NCI-H146 (cell line): ENCODE measurements at places on chromosomes 5 and 9.

DNA sequence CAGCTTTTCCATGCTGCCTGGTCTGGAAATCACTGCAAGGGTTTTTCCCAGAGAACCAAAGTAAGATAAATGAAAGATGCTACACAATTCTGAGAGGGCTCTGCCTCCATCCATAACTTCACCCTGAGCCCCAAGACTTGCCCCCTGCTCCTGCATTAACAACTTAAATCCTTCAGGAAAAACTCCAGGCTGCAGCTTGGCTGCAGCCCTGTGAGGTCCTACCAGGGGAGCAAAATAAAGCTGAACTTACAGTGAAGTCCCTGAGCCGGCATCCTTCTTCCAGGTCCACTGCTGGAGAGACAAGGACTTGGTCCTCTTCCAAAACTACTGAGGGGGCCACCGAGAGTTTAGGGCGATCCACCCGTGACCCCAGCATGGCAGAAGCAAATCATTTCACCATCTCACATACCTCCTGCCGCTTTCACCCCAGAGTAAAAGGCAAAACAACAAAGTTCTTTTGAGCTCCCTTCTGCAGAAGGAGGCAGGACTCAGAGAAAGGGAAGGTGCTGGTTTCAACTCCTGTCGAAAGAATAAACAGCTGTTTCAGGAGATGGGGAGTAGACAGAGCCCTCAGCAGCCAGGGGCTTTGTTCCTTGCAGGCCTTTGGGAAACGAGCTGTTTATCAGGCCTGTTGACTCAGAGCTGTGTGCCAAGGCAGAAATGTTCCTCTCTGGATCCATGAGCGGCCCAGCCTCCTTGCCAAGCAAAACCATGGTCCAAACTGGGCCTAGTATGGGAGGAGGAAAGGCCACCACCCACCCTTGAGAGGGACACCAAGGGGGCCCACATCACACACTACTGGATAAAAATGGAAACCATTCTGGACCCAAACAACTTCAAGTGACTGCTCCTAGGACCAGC is 20.6 kb downstream of the GGTA1 start:
- DNase-seq = no peak

DNA sequence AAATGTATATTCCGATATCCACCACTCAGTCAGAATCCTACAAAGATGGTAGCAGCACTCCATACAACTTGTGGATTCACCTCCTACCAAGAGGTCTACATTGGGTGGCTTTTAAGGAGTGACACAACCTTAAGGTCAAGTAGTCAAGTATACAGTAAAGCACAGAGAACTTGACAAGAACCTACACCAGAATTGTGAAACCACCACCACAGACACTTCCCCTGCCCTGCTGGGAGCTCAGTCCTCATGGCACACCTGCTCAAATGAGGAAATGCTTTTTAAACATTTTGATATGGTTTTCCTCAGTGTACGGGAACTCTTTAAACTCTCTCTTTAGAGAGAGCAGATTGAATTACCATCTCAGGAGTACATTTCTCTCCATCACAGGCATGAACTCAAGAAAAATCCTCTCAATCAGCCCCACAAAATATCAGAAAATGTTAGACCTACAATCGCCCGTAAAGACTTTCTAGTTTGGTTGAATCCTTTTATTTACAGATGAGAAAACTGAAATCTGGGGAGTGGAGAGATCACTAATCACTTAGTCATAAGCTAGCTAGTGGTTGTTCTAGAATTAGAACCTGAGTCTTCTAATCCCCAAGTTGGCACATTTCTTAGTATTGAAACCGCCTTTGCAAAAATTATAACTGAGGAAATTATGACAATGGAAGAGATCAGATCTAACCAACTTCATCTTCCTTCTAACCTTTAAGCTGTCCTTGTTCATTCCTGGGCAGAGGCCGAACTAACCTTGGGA is 38.5 kb upstream of the NR4A3 start:
- no peak for DNase-seq

- no peak for DNase-seq
Observed at GRCh38 chr5:139523635-139524445, 37.3 kb upstream of the UBE2D2 start.

DNA sequence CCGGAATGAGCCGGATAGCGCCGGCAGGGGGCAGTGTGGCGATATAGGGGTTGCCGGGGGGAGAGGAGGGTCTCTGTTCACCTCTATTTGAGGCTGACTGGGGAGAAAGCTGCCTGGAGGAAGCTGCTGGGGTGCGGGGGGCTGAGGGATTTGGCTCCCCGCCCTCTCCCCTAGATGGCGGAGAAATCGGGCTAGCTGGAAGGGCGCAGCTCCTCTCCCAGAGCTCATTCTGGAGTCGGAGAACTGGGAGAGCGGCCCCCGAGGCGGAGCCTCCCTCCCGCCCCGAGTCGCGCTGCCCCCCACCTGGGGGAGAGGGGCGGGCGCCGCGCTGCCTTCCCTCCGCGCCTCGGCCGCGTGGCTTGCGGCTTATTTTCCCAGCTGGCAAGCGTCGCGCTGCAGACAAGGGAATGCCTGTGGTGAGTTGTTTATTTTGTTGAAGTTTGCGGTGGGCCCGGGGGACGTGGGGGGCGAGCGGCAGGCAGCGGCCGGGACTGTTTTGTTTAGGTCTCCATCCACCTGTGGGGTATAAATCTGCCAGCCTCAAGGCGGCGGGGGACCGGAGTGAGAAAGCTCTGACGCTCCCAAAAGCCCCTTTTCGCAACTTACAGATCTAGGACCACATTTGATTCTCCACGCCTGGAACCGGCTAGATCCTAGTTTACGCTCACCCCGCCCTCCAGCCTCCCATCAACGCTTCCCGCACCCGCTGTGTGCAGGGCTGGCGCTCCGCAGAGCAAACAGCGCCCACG is 4.1 kb upstream of the RGMB start:
- DNase-seq = peak; percentile 23

DNA sequence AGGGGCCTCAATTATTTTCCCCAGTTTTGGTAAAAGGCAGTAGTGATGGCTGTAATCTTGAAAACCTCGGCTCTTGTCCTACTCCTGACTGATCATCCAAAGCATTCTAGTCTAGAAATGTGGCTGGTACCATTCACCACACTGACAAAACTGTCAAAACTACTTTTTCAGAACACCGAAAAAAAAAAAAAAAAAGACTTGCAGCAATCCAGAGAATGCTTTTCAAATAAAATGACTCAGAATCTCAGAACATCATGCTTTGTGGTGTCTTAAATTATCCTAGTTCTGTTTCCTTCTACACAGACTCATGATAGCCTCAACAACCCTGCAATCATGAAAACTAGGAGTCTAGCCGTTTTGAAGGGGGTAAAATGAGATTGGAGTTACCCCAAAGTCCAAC is 13.4 kb downstream of the SLC28A3 start:
- DNase-seq = no peak

DNA sequence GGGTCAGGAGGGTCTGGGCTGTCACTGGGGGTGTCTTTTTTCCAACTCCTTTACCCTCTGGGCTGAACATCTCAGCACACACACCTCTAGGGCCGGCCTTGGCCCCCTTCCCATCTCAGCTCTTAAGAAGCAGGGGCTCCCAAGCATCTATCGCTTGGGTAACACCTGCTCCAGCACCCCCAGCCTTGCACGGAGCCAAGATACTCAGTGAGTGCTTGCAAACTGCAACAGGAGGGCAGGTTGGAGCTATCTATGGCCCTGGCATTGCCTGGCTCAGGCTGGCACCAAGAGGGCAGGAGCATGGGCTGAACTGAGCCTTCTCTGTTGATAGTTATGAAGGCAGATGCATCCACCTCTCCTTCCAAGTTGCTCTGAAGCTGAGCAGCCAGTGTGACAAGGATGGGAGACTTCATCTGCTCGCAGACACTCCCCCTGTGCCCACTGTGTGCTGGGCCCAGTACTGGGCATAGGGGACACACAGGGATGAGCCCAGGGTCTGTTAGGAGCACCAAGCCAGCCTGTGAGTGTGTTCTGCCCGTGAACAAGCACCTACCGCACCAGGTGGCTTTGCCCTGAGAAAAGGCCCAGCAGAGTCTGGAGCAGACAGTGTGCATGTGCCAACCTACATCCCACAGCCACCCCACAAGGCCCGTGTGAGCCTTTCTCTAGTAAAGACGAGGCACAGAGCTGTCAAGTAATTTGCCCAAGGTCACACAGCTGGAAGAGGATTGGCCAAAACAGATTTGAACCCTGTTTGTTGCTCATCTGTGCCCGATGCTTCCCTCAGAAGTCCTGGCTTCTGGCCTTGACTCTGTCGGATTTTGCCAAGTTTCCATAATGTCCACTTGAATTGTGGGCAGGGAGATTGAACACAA is 58.2 kb downstream of the PHF2 start:
- DNase-seq = no peak

GRCh38 chr9:136928591-136928990 is 15.9 kb downstream of the FBXW5 start:
- no peak for DNase-seq

DNA sequence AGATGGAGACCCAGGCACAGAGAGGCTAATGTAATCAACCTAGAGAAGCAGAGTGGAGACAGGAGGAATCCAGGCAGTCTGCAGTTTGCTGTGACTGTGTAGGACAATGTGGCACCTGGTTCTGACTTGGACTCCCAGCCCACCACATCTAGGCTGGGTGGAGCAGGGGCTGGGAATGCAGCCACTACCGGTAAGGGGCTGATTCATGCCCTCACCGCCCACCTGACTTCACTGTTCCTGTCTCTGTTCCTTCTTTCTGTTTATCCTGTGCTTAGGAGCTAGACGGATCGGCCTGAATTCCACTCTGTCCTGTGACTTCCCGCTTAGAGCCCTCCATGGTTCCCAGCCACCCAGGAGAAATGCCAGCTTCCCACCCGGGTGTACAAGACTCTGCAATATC is 2.6 kb downstream of the PDLIM4 start:
- no peak for DNase-seq

DNA sequence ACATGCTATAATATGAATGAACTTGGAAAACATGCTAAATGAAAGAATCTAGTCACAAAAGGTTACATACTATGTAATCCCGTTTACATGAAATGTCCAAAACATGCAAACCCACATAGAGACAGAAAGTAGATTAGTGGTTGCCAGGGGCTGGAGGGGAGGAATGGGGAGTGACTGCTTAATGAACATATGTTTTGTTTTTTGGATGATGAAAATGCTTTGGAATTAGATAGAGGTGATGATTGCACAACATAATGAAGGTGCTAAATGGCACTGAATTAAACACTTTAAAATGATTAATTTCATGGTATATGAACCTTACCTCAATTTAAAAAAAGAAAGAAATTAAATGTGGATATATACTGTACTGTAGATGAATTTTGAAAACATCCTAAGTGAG is 17.6 kb upstream of the NDFIP1 start:
- DNase-seq = no peak

- no peak for DNase-seq
Observed at GRCh38 chr9:131094622-131095021, 1.7 kb upstream of the AIF1L start.

DNA sequence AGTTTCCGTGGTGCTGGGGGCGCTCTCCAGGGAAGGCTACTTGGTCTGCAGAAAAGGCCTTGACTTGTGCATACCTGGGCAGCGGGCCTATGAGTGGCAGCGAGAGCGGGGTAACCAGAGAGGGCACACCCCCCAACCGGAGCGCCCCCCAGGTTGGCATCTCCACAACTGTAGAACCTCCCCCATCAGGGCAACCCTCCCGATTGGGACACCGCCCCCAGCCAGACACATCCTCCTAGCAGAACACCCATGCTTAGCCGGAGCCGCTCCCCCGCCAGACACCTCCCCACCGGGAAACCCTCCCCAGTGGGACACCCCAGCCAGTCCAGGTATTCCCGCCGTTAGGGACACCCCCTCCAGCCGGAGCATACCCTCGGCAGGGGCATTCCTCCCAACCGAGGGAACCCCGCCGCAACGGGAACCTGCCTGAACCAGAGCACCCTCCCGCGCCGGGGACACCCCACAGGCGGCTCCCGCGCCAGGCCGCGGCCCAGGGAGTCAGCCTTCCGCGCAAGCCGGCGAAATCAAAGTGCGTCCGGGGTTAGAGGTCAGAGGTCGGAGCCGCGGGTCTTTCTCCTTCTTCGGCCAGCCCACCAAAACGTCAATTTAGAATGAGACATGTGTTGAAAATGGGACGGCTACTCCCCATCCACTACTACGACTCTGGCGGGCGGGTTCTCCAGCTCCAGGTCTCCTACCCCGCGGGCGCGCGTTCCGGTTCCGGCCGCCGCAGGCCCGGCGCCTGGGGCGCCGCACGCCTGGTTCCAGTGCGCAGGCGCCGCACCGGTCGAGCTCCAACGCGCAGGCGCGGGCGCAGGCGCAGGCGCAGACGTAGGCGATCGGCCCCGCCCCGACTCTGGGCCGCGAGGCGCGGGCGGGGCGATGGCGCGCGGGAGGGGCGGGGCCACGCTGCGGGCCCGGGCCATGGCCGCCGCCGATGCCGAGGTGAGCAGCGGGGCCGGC is at the start of gene EHMT1:
TSS of gene EHMT1 (plus strand) at position 901 of the 963 bp plus-strand sequence. CDS start at position 925, 24 bp downstream.
- DNase-seq = peak; percentile 84

- no peak for DNase-seq
Observed at GRCh38 chr5:149796030-149796429, 65.9 kb downstream of the PPARGC1B start.

- DNase-seq = no peak
Observed at GRCh38 chr9:137829260-137829996, 48.2 kb upstream of the CACNA1B start.

- DNase-seq = no peak
Observed at GRCh38 chr9:113772121-113772810, 103.8 kb upstream of the ZNF618 start.

GRCh38 chr5:177363565-177363964 is 5.8 kb downstream of the RGS14 start:
- no peak for DNase-seq

DNA sequence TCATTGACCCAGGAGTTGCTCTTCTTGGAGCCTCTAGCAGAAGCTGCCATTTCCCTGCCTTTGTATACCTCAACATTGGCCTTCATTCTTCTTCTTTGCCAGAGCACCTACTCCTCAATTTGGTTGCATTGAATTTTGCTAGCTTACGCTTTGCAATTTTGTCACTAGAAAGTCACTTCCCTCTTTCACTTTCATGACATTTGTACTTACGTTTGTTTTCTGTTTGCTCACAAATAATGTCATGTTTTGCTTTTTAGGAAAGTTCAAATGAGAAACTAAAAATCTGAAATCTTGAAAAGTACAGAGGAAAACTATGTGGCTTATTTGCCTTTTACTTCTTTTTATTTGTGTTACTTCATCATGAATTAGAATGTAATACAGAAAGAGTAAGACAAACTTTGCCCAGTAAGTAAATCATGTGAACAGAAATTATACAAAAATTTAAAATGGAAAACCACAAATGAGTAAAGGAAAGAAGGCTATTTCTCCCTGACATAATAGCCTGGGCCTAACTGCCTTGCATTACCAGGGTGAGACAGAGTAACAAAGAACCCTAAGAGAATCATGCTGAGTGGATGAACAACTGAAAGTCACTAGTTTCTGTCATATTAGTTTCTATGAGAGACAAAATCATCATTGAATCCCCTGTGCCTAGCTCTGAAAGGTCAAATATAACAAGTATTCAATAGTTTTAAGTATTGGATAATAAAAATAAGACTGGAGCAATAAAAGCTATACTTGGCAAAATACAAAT is 7.4 kb upstream of the IFNA1 start:
- DNase-seq = no peak

- DNase-seq = no peak
Observed at GRCh38 chr9:123537809-123538208, 181.8 kb downstream of the CRB2 start.

GRCh38 chr9:137564817-137565411 is 13.2 kb downstream of the MRPL41 start:
- DNase-seq = no peak
